ENCODE measurements at places on chromosomes 5 and 9.
A peak's percentile ranks its signal among the peaks of the same experiment; 100 is the strongest.

- DNase-seq: no peak
Observed at GRCh38 chr5:160534914-160535313, 113.3 kb downstream of the PTTG1 start.

- DNase-seq: no peak
Observed at GRCh38 chr9:107648153-107648715, 158.7 kb upstream of the KLF4 start.

GRCh38 chr5:138523406-138523805, 19.6 kb downstream of the ETF1 start:
- DNase-seq: no peak

GRCh38 chr5:34474573-34475021, 181.5 kb upstream of the RAI14 start:
- DNase-seq: peak; percentile 46

DNA sequence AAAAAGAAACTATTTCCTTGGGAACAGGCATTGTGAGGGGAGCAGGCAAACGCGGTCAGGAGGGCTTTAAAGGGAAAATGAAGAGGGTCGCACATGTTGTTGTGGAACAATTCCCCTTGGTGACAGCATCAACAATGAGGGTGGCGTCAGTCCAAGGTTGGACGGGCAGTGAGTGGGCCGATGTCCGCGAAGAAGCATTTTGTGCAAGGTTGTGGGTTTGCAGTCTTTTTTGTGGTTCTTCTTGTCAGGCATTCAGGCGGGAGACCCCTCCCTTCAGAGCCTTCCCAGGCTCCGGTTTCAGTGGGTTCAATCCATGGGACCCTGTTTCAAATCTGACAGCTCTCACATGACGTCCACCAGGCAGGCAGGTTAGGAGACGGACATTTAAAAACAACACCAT, 11.1 kb upstream of the SLC6A19 start:
- no peak for DNase-seq

DNA sequence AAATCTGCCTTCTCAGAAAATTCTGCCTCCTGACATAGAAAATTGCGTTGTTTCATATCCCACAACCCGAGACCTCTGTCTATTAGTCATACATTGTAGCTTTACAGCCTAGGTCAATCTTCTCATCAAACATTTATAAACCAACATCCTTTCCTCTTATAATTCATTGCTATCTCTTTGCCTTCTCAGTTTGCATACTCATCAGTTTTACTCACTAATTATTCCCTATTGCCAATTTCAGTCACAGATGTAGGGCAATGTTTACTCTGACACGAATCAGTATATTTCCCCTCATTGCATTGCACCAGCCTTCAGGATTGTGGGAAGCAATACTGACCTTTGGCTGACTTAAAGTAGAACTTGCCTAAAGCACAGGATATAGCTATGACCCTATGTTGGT, 247.2 kb downstream of the CEMIP2 start:
- no peak for DNase-seq

- no peak for DNase-seq
Observed at GRCh38 chr9:135222881-135223760, 135.7 kb downstream of the OLFM1 start.

DNA sequence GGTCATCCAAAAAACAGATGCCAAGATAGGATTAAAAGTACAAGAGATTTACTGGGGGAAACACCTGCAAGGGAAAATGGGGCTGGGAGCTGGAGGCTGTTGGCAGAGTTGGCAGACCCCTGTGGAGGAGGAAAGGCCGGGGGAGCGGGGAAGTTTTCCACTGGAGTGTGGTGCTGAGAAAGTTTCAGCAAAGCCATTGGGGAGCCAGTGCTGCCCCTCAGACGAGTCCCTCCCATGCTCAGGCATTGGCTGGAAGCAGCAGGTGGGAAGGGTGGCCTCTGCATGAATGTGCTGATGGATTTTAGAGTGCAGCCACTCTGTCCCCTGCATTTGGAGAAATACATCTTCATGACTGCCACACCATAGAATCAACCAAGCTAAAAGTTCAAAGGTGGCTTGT, 52.8 kb downstream of the TTC1 start:
- DNase-seq: no peak

- DNase-seq: no peak
Observed at GRCh38 chr9:114606597-114607207, 4.4 kb upstream of the TMEM268 start.

- no peak for DNase-seq
Observed at GRCh38 chr9:105144076-105144475, 100.4 kb upstream of the SLC44A1 start.

DNA sequence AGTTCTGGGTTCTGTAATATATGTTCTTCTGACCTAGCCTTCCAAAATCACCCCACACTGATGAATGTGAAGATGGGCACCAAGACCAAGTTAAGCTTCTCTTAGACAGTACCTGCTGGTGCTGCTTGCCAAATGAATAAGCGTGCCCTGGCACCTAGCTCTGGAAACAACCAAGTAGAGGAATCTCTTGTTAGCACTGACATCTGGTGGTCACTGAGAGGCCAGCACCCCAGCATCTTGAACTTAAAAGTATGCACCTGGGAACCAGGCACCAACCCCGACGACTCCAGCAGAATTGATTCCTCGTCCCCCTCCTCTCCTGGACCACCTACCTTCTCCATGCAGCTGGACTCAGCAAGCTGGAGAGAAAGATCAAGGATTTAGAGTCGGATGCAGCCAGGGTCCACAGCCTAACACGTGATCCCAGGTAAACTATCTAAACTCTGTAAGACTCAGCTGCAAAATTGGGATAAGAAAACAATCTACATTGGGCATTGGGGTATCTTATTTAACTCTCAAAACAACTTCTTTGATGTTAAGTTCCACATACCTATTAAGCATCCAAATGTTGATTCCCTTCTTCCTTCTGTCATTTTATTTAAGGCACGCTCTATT, 89.8 kb downstream of the SLC1A3 start:
- DNase-seq: peak; percentile 57

- DNase-seq: no peak
Observed at GRCh38 chr9:90038763-90039162, 434.0 kb downstream of the GADD45G start.

GRCh38 chr5:168598639-168599038, 19.5 kb upstream of the PANK3 start:
- no peak for DNase-seq

GRCh38 chr9:105269593-105269992, 25.1 kb downstream of the SLC44A1 start:
- DNase-seq: no peak

DNA sequence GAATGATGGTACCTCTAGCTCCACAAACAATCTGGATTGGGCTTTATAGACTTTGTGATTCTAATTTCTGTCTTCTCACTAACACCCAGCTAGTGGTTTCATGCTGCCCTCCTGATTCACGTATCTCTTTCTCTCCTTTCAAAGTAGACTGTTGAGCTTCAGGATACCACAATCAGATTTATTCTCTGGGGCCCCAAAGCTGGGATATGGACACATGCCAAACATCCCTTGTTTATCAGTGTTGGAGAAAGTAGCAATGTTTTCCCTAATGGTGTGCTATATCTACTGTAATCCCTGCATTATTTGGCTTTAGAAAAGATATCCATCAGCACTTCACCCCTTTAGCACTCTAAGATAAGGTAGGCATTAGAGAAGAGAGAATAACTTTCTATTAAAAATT, 361.0 kb downstream of the FGF10 start:
- DNase-seq: no peak

GRCh38 chr5:120396186-120396585, 67.9 kb upstream of the PRR16 start:
- no peak for DNase-seq

- no peak for DNase-seq
Observed at GRCh38 chr9:73643379-73644013, 491.8 kb downstream of the ANXA1 start.

DNA sequence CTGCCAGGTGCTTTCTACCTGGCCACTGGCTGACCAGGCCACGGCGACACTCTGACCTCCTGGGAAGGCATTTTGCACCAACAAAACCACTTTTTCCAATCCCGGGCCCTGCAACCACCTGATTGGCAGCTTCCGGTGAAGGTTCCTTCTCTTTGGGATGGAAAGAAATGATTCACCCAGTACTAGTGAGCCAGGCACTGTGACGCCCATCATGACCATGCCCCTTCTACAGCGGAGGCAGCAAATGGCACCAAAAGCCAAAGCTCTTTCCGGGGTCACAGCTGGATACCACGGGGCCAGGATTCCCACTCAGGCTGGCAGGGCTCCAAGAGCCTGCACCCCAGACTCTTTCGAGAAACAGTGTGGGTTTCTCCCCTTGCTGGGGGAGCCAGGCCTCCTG, 4.7 kb downstream of the NOTCH1 start:
- DNase-seq: no peak

- no peak for DNase-seq
Observed at GRCh38 chr5:155082401-155082800, 68.8 kb downstream of the KIF4B start.

DNA sequence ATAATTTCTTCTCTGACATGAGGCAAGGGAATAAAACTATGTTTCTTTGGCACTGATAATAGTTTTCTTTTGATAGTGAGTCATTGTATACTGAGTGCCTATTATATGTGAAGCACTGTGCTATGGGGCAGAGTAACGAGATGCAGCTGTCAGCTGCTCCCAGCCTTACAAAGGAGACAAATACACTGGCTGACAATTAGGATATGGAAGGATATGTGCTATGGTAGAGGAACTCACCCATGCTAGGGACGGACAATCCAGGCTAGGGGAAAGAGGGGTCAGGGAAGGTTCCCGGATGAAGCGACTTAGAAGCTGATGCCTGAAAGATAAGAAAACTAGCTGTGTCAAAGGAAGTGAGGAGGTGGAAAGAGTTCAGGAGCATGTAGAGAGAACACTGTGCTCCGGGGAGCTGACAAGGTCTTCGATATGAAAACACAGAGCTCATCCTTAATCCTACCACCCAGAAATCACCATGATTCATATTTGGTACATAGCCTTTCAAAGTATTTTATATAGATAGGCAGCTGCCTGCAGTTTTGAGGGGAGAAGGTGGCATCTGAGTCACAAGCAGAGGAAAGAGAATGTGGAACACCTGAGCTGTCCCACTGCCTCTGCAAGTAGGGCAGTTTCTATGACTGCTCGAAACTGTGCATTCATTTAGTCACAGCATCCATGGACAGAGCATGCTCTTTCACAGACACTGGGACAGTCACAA, 12.1 kb downstream of the BSPRY start:
- no peak for DNase-seq

DNA sequence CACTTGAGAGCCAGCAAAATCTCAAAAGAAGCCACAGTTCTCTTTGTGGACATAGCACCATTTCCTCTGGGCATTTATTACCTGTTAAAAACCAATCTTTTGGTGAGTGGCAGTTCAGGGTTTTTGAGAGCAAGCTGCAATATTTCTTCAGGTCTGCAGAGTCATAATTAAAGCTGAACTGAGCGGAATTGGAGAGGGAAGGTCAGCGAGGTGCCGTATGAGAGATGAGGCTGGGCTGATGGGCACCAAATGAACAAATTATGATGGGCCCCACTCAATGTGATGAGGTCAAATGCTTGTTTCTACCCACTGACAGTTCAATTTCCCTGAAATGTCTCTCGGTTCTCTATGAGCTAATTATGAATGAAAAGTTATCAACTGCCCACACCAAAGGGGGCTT, 231.9 kb downstream of the AP3B1 start:
- no peak for DNase-seq

GRCh38 chr5:139651043-139651834, 3.1 kb downstream of the CXXC5 start:
- DNase-seq: no peak

DNA sequence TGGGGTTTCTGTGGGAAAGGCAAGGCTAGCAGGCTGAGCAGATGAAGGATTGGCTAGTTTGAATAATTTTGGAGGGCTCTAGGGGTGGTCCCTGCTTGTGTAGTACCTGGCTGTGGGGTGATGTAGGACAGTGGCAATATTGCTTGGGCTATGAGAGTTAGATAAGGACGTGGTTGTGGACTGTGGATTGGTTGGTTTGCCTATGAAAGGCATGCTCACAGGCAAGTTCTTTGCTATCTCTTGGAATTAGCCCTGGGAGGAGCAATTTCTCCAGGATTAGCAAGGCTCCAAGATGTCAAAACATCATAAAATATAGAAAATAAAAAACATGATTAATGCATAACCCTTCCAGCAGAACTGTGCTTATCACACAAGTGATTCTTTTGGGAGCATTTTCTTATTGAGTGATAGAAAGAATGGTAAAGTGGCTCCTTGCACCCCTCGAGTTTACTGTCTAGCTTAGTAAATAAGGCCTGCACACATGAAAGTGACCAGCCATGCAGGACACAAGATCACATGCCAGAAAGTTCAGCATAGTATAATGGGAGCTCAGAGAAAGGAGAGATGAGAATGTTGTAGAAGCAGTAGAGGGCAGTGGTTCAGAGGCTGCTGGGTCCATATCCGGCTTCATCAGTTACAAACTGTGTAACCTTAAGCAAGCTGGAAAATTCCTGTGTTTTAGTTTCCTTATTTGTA, 13.8 kb downstream of the AOPEP start:
- DNase-seq: no peak

DNA sequence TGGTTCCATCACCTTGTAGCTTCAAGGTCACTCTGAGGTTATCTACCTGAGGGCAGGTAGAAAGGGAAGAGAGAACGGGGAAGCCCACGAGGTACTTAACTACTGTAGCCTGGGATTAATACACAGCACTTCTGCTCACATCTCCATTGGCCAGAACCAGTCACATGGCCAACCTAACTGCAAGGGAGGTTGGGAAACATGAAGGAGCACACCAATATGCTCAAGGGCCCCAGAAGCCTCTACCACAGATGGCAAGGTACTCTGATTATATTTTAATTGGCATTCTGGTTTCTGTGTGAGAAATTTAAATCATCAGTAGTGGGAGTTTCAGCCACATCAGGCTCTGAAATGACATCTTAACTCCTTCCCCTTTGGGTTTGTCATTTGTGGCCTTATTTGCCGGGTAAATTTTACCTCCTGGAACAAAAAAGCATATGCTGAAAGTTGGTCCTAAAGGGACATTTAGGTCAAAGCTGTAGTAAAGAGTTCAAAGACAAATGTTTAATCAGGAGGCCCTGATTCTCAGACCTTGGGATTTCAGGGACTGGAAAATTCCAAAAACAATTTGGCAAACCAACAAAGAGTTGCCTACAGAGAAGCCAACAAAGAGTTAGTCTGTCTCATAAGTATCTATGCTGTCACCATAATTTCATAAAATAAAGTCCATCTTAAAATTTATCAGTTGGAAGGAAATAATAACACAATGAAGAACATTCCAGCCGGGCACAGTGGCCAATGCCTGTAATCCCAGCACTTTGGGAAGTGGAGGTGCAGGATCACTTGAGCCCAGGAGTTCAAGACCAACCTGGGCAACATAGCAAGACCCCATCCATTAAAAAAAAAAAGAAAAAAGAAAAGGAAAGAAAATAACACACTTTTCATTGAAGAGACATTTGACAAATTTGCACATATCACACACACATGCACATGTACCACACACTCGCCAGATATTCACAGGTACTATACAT, 13.8 kb upstream of the MVB12B start:
- no peak for DNase-seq

GRCh38 chr9:123550797-123551196, 194.8 kb downstream of the CRB2 start:
- DNase-seq: no peak

- no peak for DNase-seq
Observed at GRCh38 chr9:94287877-94288513, 28.9 kb downstream of the ZNF169 start.

- DNase-seq: peak; percentile 36
Observed at GRCh38 chr5:117454716-117455212, 880.1 kb upstream of the SEMA6A start.
